Stimulated activated CD8-positive, alpha-beta memory T cell treated with anti-CD3 and anti-CD28 coated beads, Interleukin-15, amount 100 ng/mL, for 4 hours (primary cell): ENCODE measurements at places on chromosomes 4 and X.

DNA sequence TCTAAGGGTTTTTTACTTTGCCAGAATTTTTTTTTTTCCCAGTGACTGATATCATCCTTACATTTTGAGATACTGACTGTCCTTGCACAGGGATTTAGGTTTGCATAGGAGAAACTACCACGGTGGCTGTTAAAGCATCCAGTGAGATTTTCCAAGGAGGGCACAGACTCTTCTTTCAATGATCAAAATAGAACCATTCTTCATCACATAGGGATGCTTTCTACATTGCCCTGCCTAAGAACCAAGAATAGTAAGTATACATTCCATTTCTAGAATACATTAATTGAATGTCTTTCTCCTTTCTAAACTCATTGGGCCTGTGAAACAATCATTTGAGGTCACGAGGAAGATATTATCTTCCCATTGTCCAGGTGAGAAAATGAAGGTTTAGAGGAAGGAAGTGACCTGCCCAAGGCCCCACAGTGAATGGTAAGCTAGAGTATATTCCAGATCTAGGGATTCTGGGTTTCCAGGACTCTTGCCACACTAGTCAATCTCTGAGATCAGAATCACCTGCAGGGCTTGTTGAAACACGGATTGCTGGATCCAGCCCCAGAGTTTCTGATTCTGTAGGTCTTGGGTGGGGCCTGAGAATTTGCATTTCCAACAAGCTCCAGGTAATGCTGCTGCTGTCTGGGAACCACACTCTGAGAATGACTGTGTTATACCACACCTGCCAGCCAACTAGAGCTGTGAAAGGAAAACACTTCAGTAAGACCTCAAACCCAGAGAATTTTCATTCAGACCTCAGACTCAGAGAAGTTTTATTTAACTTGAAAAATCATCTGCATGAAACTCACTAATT lies 17.7 kb upstream of the TMEM154 start:
- DNase-seq, result no peak

- no peak for DNase-seq
These were observed at the start of gene DUSP9 for GRCh38 chrX:153646620-153647373. Gene DUSP9 (plus strand): TSS chrX:153647203. CDS start chrX:153647954, 751 bp downstream.

GRCh38 chrX:153507484-153508178 lies 9.8 kb upstream of the ATP2B3 start:
- peak; percentile 53 for DNase-seq

DNA sequence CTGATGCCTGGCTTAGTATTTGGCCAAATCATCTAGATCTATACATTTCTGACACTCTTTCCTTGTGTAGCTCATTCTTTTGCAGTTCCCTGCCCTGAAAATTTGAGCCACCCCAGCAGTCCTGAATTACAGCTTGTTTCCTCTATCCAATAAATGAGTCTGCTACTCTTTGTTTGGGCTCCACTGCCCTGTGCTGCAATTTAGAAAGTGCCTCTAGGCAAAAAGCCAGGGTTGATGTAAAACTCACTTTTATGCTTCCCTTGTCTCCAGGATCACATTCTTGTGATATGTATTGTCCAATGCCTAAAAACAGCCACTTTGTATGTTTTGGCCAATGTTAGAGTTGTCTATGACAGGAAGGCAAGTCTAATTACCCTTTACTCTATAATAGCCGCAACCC lies 101.7 kb upstream of the MAP3K15 start:
- no peak for DNase-seq

DNA sequence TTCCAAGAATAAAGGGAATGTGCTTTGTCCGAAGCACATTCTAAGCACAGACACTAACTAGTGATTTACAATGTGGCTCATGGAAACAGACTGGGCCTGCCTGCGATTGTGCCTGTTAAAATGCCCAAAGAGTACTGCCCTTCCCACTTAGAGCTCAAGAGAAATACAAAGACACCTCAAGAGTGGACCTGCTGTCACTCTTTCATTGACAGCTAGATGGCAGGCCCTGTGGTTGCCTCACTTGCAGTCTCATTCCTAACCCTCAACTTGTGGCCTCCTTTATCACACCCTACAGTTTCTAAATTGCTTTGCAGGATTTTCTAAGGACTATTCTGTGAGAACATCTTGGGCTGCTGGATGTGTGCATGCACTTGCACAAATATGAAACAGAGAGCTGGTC lies 331.0 kb upstream of the EMCN start:
- no peak for DNase-seq

DNA sequence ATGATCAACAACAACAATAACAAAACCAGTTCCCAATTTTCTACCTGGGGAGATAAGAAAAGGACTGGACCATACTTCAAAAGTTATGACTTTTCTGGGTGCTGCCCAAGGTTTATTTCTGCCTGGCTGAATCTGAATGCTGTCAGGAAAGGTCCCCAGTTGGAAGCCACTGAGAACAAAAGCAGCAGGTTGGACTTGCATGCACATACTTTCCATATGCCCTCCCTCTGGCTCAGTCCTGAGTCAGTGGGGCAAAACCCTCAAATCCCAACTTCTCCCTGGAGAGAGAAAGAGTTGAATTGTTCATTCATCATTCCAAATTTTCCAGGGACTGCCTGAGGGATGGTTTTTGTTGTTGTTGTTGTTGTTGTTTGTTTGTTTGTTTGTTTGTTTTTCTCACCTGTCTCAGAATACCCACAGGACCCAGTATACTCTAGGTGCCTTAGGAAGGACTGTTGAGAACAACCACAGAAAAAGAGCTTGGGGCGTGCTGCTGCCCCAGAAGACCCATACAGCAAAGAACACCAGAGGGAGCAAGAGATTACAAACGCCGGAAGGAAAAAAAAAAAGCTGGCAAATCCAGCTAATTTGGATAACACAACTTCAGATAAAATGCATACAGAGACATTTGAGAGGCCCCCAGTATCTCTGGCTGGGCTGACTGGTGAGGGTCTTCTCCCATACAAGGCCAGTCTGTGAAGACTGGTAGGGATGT lies 138.9 kb upstream of the INPP4B start:
- no peak for DNase-seq

GRCh38 chr4:64784125-64784524 lies 374.9 kb upstream of the TECRL start:
- DNase-seq, result no peak

DNA sequence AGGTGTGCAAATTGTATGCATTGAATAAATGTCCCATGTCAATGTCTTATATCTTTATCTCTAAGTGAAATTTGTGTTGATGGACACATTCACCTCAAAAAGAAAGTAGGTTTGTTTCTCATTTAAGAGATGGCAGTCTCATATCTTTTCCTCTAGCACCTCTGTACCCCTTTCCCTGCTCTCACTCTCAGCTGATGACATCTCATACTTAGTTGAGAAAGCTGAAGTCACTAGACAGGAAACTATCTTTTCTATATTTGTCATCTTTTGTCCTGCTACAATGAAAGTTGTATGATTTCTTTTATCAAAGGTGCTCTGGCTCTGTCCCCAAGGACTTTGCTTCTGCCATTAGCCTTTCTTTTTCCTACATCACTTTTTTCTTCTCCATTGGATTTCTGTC lies 84.0 kb upstream of the GRPR start:
- no peak for DNase-seq

GRCh38 chr4:183295711-183296110 lies 24.4 kb downstream of the CLDN22 start:
- DNase-seq, result no peak

GRCh38 chr4:10015140-10015753 lies 6.0 kb downstream of the SLC2A9 start:
- DNase-seq, result no peak

- DNase-seq, result no peak
These were observed 112.3 kb downstream of the KLHL8 start for GRCh38 chr4:87108142-87108546.
